ENCODE measurements at places on chromosomes 6 and 20. TPM values are rescaled to one million over a fixed set of nuclear protein-coding genes. Genes with fewer than 3 reads are reported as not detected.
A peak's percentile ranks its signal among the peaks of the same experiment; 100 is the strongest.

SLC26A8 gene
- total RNA-seq, result not detected

HTR1E gene
- not detected for total RNA-seq

CAGE1 gene
- total RNA-seq, result 0.20 TPM

HLA-DQB1 gene
- total RNA-seq, result not detected

SLC22A7 gene
- not detected for total RNA-seq

CDH4 gene
- total RNA-seq, result under 0.01 TPM

SRC gene
- total RNA-seq, result 4.1 TPM

NFS1 gene
- 8.9 TPM for total RNA-seq

KCNK5 gene
- total RNA-seq, result not detected

TRIM31 gene
- not detected for total RNA-seq

GRCh38 chr6:36714511-36714910, 16.9 kb downstream of the RAB44 start:
- no peak for DNase-seq

DNA sequence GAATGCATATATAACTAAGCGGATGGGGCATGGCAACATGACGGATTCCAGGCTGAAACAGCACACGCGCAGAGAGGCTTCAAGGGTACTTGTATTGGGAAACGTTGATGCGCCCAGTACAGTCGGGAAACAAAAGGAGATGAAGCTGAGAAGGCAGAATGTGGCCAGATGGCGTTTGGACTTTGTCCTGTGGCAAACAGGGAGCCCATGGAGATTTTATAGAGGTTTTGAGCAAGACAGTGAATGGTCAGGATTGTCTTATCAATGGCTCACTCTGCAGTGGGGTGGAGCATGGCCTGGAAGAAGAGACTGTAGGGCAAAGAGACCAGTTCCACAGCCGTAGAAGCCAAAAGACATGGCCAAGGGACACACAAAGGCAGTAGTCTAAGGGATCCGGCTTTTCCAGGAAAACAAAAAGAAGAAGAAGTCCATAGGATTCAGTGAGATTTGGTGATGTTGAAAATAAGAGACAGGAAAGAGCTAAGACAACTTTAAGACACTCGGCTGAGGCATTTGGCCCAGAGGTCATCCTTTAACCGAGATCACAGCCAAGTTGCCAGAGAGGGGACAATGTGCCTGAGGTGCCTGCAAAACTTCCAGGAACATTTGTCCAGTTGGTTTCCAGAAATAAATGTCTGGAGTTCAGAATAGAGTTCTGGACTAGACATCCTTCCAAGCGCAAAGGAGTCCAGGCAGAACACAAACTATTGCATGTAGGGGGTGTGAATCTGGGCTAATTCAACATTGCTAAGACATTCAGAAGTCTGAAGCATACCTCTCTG, 123.0 kb upstream of the RREB1 start:
- DNase-seq, result no peak

GRCh38 chr6:7323074-7323473, 10.1 kb upstream of the SSR1 start:
- no peak for DNase-seq

GRCh38 chr6:5518936-5519491, 257.7 kb downstream of the FARS2 start:
- no peak for DNase-seq

- DNase-seq, result peak; percentile 59
Measured at GRCh38 chr6:34242252-34243130, 5.8 kb downstream of the HMGA1 start.

DNA sequence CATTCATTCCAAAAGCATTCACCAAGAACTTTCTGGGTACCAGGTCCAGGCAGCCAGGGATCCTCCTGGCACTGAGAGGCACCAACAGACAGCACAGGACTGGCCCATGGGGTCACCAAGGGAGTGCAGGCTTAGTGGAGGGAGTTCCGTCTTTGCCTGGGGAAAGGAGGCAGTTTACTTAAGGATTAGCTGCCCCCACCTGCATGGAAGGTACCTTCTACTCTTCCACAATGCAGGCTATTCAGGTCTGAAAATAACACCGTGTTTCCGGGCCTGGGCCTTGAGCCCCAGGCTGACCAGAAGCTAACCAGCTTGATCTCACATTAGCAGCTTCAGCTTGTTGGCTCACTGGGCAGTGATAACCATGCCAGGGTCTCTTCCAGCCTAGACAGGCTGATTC, 199.4 kb downstream of the FOXA2 start:
- no peak for DNase-seq

DNA sequence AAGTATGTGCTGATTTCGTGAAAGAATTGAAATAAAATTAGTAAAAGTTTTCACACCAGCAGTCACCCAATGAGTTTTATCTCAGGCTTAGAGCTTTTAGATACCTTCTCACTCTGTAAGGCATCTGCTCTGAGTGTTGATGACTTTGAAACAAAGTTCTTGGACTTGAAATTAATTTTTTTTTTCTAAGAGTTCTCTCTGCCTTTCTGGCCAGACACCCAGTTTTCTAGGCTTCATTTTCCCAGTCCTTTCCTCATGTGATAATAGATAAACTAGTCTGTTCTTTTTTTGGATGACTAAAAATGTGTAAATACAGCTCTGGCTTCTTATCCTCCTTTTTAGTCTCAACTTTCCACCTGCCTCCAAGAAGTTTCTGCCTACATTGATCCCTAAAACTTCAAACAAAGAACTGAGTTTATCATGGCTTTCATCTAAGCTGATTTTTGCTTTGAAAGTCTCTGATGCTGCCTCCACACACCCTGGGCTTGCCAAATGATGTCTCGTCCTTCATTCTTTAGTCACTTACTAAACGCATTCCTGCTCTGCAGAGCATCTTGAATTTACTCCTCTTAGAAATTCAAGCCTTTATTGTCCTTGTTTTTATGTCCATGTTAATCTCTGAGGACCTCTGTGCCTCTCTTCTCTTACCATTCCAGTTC, 32.7 kb downstream of the SLX4IP start:
- no peak for DNase-seq

DNA sequence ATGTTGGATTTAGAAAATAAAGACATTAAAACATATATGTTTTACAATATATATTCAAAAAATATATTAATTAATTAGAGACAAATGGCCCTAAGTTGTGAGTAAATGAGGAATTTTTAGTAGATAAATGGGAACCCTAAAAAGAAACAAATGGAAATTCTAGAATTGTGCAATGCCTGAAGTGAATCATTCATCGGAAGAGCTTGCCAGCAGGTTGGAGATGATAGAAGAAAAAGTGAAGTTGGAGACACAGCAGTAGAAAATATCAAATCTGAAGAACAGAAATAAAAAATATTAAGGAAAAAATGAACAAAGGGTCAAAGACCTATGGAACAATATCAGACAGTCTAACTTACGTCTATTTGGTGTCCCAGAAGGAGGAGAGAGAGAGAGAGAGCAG, 109.4 kb upstream of the NEDD9 start:
- no peak for DNase-seq

DNA sequence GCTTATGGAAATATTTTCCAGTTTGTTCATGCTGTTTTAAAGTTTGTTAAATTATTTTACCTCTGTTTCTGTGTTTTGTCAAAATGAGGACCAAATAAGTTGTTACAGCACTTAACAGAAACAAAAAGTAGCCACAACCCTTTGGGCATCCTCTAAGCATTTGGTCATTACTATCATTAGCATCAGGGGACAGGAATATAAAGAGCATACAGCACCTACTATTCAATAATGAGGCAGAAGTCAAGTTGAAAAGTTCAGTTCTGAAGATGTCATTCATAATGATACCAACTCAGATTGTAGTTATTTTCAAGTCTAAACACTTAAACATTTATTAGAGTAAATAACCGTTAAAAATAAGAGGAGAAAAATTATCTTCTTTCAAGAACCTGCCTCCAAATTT, 862.3 kb upstream of the FLRT3 start:
- DNase-seq, result no peak

DNA sequence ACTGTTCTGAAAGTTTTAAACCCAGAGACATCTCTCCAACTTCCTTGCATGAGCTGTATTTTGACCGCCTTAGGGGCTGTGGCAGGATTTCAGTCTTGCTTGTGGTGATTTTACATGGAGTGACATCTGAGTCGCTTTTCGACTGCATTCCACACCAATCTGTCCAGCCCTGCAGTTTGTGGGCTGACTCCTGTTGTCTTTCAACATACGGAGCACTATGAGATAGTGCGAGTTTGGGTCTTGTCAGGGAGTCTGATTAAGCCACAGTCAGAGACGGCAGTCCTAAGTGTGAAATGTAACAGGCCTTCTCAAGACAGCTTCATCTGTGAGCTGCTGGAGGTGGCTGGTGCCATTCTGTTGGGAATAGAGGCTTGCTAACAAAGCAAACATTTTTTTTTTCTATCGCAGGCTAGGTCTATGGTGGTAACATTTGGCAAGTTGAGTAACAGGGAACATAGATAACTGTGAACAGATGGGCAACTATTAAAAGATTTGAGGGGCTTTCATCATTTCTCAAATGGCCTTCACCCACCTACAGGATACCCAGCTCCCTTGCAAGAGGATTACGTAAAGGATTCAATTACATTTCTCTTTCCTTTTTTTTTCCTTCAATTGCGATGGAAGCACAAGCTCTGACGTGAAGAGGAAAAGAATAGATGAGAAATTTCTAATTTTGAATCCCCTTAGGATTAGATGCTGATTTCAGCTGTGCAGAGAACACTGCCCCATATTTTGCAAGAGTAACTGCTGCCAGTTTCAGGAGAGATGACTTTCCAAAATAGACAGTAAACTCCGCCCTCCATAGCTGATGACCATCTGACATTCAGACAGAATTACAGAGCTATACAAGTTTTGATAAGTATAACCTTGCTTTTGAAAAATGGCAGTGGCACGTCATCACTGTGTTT, 25.1 kb downstream of the CAP2 start:
- no peak for DNase-seq

- no peak for DNase-seq
Measured at GRCh38 chr6:106732376-106732940, 103.1 kb downstream of the QRSL1 start.

- no peak for DNase-seq
Measured at GRCh38 chr6:137625808-137626207, 131.6 kb upstream of the OLIG3 start.

- DNase-seq, result peak; percentile 34
Measured at GRCh38 chr6:90100059-90100665, 196.5 kb downstream of the BACH2 start.

DNA sequence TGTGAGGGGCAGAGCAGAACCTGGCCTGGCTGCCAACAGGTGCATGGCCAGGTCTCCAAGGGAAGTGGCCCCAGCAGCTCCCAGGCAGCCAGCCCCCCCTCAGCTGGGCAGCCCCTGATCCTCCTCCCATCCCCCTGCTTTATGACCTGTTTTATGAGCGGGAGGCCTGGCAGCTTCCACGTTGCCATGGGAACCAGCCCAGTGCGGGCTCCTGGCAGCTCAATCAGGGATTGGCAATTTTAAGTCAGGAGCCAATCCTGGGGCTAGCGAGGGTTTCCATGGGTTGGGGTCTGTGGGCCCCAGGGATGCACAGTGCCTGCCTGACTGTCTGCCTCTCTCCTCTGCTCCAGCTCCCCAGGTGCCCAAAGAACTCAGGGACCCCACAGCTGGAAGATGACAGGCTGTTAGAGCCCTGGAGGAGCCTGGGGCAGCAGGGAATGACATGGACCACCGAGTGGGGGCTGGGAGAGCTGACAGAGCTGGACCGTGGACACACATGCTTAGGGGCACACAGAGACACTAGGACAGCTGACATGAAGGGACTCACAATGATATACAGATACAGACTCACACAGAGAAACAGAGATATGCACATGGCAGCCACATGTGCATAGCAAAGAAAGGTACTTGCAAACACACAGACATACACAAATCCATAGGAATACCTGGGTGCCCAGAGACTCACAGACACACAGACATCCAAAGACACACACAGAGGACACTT, 56.5 kb upstream of the SIRPA start:
- no peak for DNase-seq

- no peak for DNase-seq
Measured at GRCh38 chr20:9144643-9145042, 75.8 kb downstream of the PLCB4 start.

DNA sequence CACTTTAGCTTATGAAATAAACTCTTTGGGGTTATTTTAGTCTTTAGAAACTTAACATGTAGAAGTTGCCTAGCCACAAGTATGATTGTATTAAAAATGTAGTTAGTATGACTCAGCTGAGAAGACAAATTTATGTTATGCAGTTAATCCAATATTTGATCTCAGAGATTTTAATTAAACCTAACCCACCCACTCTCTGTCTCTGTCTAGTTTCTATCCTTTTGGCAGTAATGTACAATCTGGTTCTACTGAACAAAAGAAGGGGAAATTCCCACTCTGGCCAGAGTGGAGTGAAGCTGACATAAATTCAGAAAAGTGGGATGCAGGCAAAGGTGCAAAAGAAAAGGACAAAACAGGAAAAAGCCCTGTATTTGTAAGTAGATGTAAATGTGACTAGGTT, 36.4 kb downstream of the ADGB start:
- no peak for DNase-seq

DNA sequence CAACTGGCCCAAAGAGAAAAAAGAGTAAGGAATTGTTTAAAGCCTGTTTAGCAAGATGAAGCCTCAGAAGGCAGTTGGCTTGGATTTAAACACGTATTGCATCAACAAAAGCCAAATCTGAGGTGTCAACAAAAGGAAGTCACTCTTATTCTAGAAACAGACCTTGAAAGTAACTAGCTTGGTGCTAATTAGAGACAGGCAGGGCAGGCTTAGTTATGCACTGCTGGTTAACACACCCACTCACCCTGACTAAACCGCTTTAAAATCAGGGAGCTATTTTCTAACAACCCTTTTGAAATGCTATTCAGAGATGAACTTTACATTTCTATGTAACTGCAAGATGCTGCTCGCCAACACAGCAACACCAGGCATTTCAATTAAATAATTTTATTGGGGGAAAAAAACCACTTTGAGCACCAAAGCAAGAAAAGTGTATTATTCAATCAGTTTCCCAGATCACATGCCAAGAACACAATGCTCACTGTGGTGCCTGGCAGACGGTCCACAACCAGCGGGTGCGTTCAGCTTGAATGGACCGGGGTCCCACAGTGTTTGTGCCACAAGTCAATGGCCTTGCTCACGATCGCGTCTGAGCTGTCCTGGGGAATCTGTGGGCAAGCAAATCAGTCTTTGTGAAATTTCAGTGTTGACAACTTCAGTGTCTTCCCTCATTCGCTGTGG, 23.6 kb downstream of the TBC1D7 start:
- no peak for DNase-seq

DNA sequence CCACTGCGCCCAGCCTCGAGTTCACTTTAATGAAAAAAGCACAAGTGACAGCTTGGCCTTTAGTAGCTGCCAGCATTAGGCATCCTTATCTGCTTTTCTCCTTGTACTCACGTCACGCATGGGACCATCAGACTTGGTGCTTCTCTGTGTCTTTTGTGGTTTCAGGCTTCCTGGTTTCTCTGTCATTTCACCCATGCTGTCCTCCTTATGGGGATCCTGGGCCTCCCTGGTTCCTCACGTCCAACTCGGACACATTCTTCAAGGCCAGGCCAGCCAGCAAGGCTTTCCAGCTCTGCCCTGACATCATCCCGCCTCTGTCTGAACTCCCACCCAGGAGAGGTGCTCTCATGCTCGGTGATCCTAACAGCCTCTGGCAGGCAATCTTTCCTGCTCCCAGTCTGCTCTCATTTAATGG, 83.2 kb downstream of the TIAM2 start:
- DNase-seq, result no peak

- peak; percentile 67 for DNase-seq
Measured at GRCh38 chr6:88492824-88493223, 326.7 kb upstream of the CNR1 start.

All from lung microvascular endothelial cell (primary cell).